ENCODE measurements at places on chromosomes 1 and 21.

- no peak for DNase-seq
Measured at GRCh38 chr1:81439046-81439823, 361.5 kb upstream of the ADGRL2 start.

DNA sequence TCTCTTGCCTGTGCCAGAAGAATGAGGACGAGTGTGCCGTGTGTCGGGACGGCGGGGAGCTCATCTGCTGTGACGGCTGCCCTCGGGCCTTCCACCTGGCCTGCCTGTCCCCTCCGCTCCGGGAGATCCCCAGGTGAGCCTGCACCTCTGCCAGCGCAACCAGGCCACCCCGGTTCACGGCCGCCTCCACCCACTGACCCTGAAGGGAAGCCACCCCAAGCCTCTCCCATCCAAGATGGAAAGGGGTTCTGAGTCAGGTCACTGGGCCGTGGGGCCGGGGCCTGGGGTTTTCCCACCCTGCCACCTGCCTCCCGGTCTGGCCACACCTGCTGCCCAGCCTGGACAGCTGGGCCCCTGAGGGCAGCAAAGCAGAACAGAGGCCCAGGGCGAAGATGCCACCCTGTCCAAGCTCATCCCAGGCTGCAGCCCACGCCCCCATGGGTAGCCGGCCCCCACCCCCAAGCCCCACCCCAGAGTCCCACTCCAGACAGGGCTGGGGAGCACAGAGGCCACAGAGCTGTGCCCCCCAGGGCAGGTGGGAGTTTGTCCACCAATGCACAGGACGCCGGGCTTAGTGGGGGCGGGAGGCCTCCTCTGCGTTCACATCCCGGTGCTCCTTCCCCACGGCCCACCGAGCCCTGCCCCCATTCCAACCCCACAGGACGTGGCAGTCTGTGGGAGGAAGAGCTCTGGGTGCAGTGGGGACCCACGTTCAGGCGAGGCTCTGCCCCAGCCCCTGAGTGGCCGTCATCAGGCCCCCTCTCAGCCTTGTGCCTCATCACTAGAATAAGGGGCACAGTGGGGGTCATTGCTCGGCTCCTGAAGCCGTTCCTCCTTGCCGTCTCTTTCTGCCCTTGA, 5.6 kb downstream of the AIRE start:
- DNase-seq, result no peak

DNA sequence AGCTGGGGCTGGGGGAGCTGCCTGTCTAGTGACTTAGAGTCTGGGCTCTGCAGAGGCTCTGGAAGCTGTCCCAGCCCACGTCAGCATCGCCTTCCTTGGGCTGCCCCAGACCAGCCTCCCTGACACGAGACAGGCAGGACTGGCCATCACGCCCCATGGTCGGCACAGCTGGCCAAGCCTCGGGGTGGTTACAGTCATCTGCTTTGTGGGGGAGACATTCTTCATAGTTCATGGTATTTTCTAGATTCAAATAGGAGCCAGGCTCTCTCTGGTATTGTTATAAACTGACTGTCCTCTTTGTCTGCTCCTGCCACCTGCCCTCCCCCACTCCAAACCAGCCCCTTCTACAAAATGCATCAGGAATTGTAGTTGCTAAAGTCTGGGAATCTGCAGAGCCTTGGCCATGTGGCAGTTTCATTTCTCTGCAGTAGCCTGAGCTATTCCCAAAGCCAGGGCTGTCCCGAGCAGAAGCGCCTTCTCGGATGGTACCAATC, 29.4 kb downstream of the OLFML2B start:
- DNase-seq, result no peak

DNA sequence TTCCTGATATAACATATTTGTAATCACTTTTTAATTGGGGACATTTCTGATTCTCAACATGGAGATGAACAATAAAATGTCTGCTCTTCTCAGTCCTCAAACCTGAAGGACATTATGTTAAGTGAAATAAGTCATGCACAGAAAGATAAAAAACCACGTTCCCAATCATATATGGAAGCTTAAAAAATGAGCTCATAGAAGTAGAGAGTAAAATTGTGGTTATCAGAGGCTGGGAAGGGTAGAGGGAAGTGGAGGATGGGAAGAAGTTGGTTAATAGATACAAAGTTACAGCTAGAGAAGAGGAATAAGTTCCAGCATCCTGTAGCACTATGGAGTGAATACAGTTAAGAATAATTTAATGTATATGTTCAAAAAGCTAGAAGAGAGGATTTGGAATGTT, 1.5 kb upstream of the CD48 start:
- DNase-seq, result no peak

- no peak for DNase-seq
Measured at GRCh38 chr21:14657241-14658008, 111.3 kb upstream of the SAMSN1 start.

GRCh38 chr1:21294266-21294989, 4.2 kb upstream of the ECE1 start:
- peak; percentile 81 for DNase-seq

DNA sequence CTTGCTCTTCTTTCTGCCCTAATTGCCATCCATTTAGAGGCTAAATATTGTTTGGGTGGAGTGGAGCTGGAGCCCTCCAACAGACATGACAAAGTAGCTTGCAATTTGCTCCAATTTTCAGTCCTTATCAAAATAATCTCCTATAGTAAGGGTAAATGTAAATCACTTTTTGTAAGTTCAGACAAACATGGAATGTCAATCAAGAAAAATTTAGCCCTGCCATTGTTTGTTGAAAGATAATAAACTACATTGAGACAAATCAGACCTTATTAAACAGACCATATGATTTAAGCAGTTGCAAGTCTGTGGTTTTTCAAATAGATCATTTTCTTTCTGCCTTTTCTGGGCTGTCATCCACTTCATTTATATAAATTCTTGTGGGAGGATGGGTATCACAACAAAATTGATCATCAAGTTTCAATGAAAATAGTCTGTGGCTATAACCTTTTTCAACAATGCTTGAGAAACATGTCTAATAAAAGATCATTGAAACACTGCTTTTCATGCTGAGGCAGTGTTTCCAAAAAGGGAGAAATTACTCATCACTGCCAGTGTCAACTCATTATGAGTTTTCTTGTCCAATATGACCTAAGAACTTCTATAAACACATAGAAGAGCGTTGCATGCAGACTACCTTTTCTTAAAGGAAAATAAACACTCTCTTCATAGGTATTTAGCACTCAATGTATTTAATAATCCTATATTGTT, 1152.0 kb upstream of the B3GALT2 start:
- DNase-seq, result no peak

DNA sequence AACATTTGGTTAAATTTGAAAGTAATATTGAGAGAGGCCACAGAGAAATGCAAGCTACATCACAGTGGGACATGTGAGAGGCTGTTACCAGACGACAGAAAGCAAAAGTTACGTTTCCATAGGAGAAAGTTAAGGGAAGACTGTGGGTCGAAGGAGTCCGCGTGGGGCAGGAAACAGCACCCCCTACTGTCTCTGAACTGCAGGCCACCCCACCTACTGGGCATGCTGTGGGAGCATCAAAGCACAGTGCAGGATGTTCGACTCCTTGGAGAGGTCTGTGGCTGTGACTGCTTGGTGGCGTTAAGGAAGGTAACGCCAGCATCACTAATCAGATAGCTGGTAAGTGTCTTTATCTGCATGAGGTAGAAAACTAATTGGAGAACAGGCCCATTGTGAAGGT, 123.9 kb downstream of the PTBP2 start:
- DNase-seq, result no peak

GRCh38 chr1:107673006-107673405, 292.0 kb downstream of the VAV3 start:
- no peak for DNase-seq

DNA sequence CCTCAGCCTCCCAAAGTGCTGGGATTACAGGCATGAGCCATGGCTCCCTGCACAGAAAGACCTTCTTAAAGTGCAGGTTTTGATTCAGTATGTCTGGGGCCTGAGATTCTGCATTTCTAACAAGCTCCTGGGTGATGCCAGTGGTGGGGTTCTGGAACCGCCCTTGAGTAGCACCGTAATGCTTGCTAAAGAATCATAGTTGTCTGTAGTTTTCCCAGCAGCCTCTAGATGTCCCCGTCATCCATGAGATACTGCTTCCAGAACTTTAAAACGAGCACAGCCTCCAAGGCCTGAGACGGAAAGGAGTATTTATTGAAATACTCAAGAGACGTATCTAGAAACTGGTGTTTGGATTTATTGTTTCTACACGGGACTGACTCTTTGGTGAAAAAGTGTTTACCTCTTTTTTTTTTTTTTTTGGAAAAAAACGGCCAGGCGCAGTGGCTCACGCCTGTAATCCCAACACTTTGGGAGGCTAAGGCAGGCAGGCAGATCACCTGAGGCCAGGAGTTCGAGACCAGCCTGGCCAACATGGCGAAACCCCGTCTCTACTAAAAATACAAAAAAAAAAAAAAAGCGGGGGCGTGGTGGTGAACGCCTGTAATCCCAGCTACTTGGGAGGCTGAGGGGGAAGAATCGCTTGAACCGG, 2.6 kb upstream of the TOR3A start:
- DNase-seq, result no peak

Measured in activated T-helper 9 cell treated with anti-CD3 and anti-CD28 coated beads, Interleukin-2, amount 50 U/mL, for 16 hours (primary cell).